ENCODE measurements at places on chromosomes 7 and 10.

DNA sequence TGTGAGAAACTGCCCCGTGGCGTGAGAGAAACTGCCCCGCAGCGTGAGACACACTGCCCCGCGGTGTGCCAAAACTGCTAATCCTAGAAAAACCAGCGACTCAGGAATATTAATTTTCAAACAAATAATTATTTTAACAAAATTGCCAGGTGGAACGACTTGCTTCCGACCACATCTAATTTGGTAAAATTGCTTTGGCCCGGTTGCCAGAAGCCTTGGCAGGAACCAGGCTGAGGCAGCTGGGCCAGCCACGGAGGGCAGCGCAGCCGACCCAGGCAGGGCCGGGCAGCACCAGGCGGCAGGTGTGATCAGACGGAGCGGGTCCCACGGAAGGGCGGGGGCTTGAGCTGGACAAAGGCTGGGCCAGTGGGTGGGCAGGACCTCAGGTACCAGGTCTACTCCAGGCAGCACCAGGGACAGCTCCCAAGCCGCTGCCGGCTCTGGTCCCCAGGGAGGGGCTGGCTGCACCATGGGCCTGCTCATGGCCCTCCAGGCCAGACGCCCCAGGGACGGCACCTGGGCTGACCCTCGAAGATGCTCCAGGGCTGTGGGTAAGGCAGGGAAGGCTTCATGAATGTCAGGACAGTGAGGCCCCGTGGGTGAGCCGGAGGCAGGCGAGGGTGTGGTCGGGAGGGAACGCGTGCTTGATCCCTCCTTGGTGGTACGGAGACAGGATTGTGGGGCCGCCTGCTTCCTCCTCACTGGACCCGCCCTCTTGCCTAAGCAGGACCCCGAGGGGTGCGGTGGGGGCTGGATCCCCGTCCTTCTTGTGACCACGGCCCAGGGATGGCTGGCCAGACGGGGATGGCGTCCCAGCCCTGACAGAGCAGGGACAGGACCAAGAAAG, 7.7 kb upstream of the ADGRA1 start:
- no peak for DNase-seq

DNA sequence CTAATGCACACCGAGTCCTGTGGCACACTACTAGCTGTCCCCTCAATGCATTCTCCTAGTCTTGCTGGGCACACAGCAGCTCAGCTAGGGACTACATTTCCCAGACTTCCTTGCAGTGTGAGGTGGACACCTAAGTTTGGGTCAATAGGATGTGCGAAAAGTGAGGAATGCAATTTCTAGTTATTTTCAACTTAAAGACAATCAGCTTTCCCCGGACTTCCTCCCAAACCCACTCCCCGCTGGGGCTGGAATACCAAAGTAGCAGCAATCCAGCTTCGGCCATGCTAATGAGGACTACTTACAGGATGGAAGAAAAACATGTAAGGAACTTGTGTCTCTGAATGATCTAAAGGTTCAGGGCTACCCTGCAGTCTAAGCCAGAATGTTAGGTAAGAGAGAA, 286.4 kb upstream of the LRRN3 start:
- DNase-seq, result no peak

GRCh38 chr10:118505363-118505762, 90.1 kb downstream of the PRLHR start:
- no peak for DNase-seq

GRCh38 chr10:97179731-97180362, 5.9 kb downstream of the SLIT1 start:
- peak; percentile 17 for DNase-seq

- no peak for DNase-seq
These were observed 30.5 kb upstream of the PDZD8 start for GRCh38 chr10:117405730-117406129.

DNA sequence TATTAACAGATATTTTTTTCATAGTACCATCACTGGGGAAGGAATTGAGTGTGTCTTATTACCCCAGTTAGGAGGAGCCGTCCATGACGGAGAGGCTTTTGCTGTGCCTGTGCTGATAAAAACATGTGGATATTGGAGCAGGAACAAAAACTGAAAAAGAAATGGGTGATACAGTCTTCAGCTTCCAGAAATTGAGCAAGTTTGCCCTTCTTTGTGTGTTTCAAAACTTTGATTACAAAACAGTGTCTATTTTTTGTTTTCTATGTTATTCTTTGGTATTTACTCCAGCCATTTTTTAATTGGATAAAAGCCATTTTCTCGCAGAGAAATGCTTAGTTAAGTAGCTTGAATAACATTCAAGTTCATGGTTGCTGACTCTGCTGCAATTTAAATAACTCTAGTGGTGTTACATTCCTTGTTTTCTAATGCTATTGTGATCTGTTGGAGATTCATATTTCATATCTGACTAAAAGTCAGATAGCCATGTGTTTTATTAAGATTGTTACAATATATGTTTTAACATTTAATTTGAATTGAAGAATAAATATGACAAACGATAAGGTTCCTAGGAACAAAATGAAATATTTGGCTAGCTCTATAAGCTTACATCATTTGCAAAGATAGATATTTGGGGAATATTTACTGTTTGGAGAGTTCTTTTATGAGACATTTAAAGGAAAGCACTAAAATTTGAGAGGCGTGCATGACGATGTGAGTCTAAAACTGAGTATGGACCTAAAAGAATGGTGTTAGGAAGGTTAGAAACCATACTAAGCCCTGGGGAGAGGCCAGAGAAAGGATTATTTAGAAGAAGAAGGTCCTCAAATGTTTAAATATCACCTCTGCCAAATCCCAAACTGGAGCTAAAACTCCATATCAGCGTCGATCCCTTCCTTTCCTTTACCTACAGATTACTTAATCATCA, 747.3 kb upstream of the CELF2 start:
- no peak for DNase-seq

- DNase-seq, result no peak
These were observed 502.1 kb downstream of the RPS24 start for GRCh38 chr10:78535716-78536218.

GRCh38 chr7:74253331-74253730, 868 bp downstream of the RFC2 start:
- no peak for DNase-seq

- no peak for DNase-seq
These were observed 94.6 kb upstream of the SMNDC1 start for GRCh38 chr10:110399106-110399964.

- no peak for DNase-seq
These were observed 67.5 kb downstream of the ALOX5 start for GRCh38 chr10:45441239-45442190.

GRCh38 chr10:98251399-98251798, 16.6 kb downstream of the LOXL4 start:
- no peak for DNase-seq

DNA sequence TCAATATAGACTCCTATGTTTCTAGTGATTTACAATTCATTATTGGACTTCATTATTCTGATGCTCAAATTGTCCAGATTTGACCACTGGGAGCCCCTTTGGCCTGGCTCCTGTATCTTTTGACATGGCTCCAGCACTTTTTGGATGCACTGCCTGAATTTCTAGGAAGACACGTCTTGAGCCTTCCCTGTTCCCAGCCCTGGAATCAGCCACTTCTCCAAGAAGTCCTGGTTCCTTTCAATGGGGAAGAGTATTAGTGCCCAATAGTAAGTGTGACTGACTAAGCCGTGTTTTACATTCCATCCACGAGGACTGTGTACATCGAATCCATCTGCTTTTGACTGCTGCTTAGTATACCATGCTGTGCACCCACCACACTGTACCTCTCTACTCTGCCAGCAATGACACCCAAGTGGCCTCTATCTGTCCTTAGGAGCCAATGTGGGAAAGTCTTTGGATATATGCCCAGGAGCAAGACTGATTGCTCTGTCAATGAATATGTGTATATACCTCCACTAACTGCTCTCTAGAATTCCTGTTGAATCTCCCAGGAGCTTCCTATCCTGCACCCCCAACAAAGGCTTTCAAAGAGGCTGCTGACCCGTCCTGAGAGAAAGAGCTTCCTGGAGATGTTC, 23.2 kb upstream of the NPFFR1 start:
- DNase-seq, result no peak

- no peak for DNase-seq
These were observed 17.7 kb upstream of the MINDY3 start for GRCh38 chr10:15877836-15878576.

GRCh38 chr10:970311-971149, 17.7 kb upstream of the GTPBP4 start:
- DNase-seq, result no peak

- DNase-seq, result no peak
These were observed 60.1 kb downstream of the OGDH start for GRCh38 chr7:44666566-44666965.

DNA sequence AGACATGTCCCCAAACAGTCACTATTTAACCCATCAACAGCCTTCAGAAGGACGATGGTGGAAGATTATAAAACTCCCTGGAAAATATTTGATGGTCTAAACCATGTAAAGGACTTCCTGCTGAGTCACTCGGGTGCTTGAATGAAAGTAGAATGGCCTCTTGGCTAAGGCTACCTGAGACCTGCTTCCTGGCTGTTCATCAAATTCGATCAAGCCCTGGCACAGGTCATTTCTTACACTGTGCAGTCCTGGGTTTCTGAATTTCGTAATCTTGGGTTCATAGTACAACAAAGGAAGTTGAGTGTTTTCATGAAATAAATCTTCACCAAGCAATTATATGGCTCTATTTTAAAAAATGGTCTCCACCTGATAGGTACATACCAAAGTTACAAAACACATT, 260.3 kb upstream of the RNF32 start:
- DNase-seq, result no peak

DNA sequence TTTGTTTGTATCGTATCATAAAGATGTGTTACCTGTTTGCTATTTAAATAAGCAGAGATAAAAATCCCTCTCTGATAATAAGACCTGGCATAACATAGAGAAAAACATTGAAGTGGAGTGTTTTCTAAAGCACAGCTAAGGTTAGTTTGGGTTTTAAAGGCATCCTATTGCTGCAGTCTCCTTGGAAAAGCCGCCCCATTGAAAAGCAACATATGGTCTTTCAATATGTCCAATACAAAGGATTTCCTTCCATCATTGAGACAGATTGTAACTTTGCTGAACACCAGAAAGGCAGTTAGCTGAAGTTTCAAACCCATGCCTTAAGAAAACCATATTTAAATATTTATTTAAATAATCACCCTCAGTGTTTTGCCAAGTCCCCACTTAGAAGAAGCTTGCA, 898.5 kb upstream of the KCND2 start:
- no peak for DNase-seq

- no peak for DNase-seq
These were observed 89.3 kb upstream of the RET start for GRCh38 chr10:42987575-42987974.

DNA sequence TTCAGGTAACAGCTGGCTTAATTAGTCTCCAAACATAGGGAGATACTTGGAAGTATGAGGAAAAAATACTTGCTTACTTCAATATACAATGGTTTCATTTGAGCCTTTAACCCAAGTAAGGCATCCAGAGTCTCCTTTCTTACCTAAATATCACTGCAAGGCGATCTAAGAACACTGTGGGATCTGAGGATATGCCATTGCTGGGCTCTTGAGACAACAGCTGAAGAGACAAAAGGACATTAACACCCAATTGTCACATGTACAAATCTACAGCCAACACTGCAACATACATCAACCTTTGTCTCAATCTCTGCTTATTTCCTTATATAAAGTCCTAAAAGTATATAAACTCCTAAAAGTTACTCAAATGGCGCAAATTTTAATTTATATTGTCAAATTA, 44.4 kb downstream of the IRF5 start:
- DNase-seq, result no peak

DNA sequence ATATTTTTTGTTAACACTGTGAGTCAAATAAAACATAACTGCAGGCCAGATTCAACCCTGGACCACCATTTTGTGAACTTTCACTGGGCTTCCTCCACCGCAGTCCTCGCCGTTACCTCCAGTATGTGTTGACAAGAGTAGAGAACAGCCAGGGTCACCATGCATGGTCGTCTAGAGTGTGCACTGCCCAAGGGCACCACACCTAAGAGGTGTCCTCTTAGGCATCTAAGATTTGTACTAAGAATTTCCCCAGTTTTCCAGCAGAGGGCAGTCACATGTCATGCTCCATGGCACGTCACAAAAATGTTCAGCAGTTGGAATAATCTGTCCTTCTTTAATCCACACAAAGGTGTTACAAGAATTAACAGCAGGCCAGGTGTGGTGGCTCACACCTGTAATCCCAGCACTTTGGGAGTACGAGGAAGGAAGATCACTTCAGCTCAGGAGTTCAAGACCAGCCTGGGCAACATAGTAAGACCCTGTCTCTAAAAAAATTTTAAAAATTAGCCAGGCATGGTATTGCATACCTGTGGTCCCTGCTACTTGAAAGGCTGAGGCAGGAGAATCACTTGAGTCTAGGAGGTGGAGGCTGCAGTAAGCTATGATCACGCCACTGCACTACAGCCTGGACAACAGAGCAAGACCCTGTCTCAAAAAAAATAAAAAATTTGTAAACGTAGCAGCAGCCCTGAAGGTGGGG, 71.2 kb upstream of the FOXK1 start:
- DNase-seq, result peak; percentile 65

DNA sequence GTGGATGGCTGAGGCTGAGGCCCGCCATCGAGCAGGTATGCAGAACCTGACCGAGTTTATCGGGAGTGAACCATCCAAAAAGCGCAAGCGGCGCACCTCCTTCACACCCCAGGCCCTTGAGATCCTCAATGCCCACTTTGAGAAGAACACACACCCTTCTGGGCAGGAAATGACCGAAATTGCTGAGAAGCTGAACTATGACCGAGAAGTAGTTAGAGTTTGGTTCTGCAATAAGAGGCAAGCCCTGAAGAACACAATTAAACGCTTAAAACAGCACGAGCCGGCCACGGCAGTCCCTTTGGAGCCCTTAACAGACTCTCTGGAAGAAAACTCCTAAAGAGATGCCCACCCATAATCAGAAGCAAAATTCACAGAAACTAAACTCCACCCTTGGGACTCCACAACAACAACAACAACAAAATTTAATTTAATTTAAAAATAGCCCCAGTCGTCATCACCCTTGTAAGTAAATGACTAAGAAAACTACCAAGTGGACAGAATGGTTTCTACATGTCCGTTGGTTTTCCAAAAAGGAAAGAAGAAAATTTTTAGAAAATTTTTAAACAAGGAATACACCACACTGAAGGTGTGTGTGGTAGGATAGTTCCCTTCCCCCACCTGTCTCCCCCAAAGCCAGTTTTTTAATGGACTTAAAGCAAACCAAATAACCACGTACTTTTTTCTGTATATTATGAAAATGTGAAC, 101.7 kb upstream of the YAE1 start:
- DNase-seq, result no peak

Data from activated CD4-positive, alpha-beta T cell treated with anti-CD3 and anti-CD28 coated beads, Interleukin-10, Interleukin-2, amounts not matched to agents 100 ng/mL and 50 ng/mL, durations not matched to agents 16 hours and 8 hours (primary cell).